CD4-positive, alpha-beta T cell treated with Interferon gamma for 1 hour (primary cell): ENCODE measurements at places on chromosomes 7 and 10.

DNA sequence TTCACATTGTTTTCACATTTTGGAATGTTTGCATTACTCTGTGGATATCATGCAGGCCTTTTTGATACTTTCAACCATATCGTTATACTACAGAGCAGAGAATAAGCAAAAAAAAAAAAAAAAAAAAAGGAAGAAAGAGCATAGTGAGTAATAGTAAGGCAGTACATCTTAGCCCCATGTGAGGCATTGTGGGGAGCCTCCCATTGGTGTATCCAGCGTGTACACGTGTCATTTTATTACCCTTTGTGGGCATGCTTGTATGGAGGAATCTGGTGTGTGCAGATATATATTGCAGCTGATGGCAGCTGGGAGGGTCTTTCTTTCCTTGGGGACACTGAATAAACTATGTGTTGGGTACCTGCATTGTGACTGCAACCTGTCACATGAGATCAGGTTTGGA lies 19.6 kb downstream of the R3HCC1L start:
- no peak for DNase-seq

GRCh38 chr10:120606051-120606764 lies 149.2 kb downstream of the PLPP4 start:
- no peak for DNase-seq

DNA sequence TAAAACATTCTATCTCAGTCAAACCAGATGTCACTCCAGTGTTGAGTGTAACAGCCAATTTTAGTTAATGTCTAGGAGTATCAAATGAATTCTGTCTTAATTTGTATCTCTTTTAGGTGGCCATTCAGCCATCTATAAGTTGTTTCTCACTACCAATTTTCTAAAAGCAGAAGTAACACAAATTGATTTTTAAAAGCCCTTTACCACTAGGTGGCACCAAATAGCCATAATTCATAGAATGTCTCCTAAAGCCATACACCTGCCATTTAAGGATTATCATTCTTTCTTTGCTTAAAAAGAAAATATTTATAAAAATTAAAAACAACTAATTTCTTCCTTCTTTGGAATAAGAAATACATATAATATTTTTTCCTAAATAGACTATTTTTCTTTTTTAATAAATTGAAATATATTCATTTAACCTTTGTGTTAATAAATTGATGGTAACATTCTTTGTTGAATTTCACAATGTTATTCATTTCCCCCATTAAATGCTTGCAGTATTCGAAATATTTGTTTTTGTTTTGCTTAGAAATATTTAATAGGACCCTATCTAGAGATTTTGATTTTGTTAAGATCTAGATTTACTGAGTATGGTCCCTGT lies 107.8 kb upstream of the PPP1R3A start:
- no peak for DNase-seq

DNA sequence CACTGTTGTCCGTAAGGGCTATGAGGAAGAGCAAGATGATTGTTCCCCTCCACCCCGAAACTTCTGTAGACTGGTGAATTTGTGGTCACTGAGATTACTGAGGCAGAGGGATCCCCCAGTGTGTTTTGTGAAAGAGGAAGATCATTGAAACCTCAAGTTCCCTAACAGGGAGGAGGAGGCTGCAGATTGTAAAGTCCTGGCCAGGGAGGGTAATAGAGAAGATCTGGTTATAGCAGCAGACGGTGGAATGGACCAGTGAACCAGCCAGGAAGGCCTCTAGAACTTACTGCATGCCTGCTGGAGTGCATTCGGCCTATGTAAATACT lies 31.1 kb downstream of the LMTK2 start:
- DNase-seq, result peak; percentile 56
